ENCODE measurements at places on chromosomes 7 and 10.

DNA sequence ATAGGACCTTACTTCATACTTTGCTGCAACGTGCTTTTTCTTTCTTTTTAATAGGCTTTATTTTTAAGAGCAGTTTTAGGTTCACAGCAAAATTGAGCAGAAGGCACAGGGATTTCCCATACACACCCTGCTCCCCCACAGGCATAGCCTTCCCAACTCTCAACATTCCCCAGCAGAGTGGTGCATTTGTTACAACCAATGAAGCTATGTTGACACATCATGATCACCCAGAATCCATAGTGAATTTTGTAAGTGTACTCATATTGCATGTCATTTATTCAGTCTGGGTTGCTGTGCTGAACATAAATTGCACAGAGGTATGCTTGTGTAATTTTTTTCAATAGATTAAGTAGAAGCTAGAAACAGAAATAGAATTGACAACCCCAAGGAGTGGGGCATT, 327.3 kb downstream of the INHBA start:
- DNase-seq = no peak

DNA sequence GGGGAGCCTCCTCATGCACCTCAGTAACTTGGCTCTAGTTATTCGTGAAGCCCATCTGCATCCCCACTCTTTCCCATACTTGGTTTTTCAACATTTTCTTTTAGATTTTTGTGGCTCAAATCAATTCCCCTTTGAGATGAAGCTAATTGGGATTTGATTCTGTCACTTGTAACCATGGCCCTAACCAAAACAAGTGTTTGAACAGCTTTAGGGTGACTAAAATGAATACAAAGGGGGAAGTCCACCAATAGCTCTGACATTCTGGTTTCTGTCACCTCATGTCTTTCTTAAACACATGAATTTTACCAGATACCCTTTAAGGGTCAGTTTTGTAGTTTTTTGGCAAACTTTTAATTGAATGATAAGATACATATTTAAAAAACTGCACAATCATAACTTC, 87.0 kb downstream of the PCGF5 start:
- DNase-seq = no peak

DNA sequence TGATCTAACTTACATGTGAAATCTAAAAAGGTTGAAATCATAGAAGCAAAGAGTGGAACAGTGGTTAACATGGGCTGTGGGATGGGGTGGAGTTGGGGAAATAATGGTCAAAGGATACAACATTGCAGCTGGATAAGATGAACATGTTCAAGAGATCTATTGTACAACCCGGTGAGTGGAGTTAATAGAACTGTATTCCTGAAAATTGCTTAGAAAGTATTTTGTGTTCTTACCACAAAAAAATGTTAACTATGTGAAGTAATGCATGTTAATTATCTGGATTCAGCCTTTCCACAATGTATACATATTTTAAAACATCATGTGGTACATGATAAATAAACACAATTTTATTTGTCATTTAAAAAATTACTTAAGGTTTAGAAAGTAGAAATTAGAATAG, 271.0 kb upstream of the LRRTM3 start:
- DNase-seq = no peak

DNA sequence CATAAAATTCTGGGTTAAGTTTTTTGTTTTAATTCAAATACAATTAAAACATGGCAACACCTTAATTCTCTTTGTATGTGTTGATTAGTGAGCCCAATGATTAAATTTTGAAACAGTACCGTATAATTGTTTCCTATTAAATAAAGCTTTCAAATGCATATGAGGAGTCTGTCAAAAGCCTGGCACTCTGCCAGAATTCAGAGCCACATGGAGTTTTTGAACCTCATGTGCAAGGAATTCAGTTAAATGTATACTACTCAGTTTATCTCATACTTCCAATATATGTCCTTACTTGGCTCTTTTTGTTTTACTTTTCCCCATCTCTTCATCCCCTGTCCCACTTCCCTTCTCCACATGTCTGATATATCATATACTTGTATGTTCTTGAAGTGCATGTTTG, 165.6 kb upstream of the FAM3C start:
- DNase-seq = no peak

- DNase-seq = no peak
Observed at GRCh38 chr10:32360884-32361283, 13.9 kb upstream of the EPC1 start.

GRCh38 chr10:70575874-70576802, 26.4 kb downstream of the PRF1 start:
- peak; percentile 38 for DNase-seq

DNA sequence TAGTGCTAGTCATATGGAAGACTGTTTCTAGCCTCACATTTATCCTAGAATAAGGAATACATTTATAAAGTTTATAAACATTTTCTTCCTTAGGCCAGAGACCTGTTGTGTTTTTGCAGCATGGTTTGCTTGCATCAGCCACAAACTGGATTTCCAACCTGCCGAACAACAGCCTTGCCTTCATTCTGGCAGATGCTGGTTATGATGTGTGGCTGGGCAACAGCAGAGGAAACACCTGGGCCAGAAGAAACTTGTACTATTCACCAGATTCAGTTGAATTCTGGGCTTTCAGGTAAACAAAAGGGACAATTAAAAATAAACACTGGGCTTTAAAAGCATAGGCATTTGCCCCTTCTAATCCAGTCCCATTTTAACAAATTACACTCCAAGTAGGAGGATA, 4.2 kb downstream of the LIPF start:
- no peak for DNase-seq

GRCh38 chr10:11424456-11425295, 186.8 kb downstream of the USP6NL start:
- DNase-seq = no peak

DNA sequence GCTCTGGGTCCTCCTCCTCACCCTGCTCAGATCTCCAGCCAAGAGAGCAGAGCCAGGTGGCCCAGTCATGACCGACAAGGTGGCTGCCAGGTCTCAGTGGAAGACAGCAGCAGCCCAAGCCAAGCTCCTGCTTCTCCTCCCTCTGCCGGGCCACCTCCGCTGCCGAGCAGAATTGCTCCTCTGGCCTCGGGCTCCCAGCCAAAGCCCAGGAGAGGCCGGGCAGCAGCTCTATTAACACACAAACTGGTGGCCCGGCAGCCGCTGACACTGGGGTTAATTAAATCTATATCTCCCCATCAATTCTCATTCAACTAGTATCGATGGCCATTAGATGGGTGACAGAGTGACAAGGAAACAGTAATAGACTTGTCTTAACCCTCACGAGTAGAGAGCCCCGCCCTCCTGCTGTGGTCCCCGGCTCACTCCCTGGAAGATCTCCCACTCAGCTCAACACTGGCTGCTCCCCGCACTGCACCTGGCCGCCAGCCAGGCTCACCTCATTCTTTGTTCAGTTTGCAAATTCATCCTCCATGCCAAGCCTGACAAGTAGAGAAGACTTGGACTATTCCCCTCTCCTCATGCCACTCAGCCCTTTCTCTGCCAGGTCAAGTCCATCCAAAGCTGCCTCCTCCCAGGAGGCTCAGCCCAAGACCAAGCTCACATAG, 74.1 kb upstream of the UNC5B start:
- no peak for DNase-seq

DNA sequence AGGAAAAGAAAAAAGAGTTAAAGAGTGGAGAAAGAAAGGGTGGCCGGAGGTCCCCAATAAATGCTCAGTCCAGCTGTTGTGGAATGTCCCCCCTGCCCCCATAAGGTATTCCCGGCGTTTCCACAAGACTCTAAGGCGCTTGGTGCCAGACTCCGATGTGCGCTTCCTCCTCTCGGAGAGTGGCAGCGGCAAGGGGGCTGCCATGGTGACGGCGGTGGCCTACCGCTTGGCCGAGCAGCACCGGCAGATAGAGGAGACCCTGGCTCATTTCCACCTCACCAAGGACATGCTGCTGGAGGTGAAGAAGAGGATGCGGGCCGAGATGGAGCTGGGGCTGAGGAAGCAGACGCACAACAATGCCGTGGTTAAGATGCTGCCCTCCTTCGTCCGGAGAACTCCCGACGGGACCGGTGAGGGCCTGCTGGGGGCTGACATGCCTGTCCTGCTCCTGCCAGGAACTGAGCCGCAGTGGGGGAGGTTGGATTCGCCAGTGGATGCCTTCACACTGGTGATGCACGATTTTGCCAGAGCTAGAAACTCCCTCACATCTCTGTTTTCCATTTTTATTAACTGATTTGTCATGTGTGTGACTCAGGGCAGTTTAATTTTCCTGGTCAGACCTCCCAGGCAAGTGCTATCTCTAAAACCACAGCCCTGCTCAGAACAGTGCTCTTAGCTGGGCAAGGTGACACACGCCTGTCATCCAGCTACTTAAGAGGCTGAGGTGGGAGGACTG, 34.2 kb downstream of the TACR2 start:
- DNase-seq = peak; percentile 99

DNA sequence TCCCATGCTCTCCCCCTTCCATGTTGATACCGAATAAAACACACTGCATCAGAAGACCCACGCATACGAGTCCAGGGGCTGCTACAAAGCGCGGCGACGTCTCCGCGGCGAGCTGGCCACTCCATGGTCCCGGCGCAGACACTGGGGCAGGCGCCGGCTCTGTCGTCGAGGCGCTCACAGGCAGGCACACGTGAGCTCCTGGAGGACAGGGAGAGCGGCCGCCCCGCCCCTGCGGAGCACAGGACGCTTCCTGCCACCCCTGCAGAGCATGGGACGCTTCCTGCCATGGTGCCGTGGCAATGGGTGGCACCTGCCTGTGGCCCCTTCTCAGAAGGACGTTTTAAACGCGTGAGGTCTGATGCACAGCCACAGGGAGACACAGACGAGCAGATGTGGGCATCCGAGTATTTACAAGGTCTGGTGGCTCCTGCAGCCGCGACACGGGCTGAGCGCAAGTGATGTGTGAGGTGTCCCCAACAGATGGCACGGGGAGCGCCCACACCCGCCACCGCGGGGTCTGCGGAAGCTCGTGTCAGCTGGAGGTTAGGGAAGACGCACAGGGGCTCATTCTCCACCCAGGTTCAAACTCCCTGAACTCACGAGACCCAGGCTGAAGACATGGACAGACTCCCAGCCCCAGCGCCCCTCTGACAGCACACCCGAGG, 21.4 kb upstream of the GPR146 start:
- DNase-seq = no peak

GRCh38 chr7:151630851-151631569, 111.3 kb upstream of the RHEB start:
- no peak for DNase-seq

GRCh38 chr7:1473864-1474512, 14.7 kb upstream of the MICALL2 start:
- peak; percentile 50 for DNase-seq

DNA sequence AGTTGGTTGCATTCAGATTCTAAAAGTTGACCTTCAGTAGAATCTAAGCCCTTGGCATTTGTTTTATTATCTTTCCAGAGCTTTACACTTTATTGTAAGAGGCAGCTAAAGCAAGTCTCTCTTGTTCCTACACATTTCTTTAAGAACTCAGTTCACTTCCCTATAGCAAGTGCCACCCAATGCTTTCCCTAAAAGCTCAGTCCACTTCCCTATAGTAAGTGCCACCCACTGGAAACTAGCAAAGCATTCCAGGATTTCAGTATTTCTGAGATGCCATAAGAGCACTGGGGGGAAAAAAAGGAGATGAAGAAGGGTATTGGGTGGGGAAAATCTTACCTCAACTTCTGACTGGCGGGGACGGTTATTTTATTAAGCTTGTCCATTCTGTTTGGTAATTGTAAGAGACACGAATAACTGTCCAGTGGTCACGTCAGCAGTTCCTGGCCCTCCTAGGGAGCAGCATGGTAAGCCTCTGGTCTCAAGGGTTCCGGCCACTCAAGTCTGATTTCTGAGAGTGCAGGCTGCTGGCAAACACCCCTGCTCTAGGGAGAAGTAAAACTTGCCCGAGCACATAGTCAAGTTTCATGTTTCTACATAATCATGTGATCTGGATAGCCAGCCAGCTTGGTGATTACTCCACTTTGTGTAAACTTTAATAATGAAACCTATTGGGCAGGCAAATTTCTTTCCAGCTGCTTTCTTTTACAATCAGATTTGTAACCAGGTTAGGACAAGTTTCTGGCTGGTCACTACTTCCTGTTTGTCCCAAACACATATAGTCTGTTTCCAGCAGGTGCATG, at the start of gene BLNK:
Gene BLNK (minus strand): TSS at position 554 of the 800 bp plus-strand sequence. CDS start 171 bp downstream, at position 383.
- DNase-seq = no peak

GRCh38 chr10:56715262-56715661, 354.2 kb upstream of the ZWINT start:
- no peak for DNase-seq

GRCh38 chr7:73452999-73453635, 19.5 kb downstream of the FZD9 start:
- DNase-seq = no peak

- DNase-seq = no peak
Observed at GRCh38 chr7:106151459-106152312, 39.6 kb upstream of the SYPL1 start.

GRCh38 chr10:30300728-30301127, 48.4 kb downstream of the MTPAP start:
- DNase-seq = no peak

GRCh38 chr7:141860207-141860606, 18.9 kb upstream of the PRSS37 start:
- DNase-seq = no peak

DNA sequence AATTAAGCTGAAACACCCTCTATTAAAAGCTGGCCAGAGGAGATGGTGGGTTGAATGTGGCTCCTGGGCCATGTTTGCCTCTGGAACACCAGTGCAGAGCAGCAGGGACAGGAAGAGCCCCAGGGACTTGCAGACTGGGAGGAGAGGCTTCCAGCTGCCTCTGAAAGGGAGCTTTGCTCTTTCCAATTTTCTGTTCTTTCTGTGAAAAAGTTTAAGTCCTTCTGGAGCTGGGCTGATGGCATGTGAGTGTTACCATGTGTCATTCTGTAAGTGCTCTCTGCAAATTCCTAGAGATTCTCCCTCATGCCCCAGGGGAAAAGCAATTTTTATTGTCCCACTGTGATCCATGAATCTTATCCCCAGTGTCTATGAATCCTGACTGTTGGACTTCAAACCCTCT, 112.8 kb upstream of the LANCL2 start:
- DNase-seq = no peak

DNA sequence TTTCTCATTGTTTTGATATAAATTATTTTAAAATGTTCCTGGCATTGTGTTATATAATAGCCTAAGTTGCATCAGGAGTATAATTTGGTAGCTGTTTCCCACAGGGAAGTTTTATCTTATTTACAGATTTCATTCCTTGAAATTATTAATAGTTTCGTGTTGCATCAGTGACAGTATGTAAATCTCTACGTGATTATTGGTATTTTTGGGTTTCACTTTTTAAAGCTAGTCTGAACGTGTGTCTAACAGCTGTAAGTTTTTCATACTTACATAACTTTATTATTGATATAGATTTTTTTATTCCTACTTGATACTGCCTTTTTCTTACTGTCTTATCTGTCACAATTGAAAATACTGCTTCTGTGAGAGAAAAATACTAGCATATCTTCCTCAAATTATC, 167.9 kb downstream of the PHF14 start:
- DNase-seq = no peak

- DNase-seq = peak; percentile 72
Observed at GRCh38 chr10:29163746-29164145, 125.1 kb upstream of the LYZL1 start.
